ELR (cell line): ENCODE measurements at places on chromosomes 2 and 18.
A peak's percentile ranks its signal among the peaks of the same experiment; 100 is the strongest.

- no peak for DNase-seq
Observed at GRCh38 chr2:27495840-27496356, 741 bp upstream of the GCKR start.

DNA sequence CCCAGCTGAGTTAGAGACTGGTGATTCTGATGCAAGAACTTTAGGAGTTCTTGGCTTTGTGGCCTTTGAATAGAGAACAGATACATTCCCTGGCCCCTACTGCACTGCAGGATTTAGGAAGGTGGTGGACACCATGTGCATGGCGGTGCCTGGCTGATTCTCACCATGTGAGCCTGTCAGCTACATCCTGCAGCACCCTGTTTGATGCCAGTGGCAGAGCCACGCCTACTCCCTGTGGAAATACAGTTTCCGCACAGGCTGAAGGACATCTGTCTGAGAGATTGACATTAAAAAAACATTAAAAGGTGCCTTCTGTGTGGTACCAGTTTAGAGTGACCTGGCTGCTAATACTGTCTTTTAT, 50.0 kb downstream of the KCNE4 start:
- no peak for DNase-seq

GRCh38 chr2:78023356-78023755, 501.2 kb upstream of the LRRTM4 start:
- no peak for DNase-seq

DNA sequence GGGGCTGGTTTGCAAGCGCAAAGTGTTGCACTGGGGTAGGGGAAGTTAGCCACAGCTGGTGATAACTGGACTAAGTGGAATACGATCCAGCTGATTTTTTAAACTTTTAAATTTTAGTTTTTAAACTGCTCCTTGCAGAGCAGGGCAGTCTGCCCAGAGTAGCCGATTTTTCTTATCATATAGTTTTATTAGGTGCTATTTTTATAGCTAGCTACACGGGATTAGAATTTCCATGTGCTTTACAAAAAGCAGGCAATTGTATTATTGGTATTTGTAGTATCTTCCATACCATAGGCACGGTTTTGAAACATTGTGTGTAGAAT, 9.6 kb downstream of the CPLX4 start:
- no peak for DNase-seq

DNA sequence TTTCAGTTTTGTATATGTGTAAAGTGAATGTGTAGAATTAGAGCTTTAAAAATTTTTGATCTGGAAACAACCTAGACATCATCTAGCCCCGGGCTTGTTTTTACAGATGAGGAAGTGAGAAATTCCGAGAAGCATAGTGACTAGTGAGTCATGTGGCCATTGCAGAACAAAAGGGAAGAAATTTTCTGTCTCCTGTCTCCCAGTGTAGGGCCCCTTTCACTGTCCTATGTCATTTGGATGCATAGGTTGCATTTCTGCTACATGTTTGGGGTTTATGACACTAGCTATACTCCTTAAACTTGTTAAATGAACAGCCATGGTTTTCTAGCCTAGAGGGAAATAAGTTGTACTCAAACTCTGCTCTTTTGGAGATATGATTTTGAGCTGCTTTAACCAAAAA, 84.6 kb downstream of the PLCL1 start:
- DNase-seq, result peak; percentile 80

DNA sequence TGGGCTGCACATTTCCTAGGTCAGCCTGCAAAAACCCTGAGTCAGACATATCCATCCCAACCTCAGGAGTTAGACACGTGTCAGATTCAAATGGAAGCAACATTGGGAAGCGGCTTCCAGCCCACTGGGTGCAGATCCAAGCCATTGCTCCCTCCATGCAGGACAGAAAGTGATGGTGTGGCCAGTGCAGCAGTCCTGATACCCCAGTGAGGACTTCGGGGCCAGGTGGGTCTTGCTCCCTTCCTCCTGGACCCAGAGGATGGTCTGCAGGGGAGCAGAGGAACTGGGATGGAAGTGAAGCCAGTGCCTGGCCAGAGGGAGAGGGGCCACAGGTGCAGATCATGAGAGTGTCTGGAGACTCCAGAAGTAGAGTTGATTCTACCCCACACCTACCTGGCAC, 252.0 kb downstream of the FAM210A start:
- DNase-seq, result no peak

DNA sequence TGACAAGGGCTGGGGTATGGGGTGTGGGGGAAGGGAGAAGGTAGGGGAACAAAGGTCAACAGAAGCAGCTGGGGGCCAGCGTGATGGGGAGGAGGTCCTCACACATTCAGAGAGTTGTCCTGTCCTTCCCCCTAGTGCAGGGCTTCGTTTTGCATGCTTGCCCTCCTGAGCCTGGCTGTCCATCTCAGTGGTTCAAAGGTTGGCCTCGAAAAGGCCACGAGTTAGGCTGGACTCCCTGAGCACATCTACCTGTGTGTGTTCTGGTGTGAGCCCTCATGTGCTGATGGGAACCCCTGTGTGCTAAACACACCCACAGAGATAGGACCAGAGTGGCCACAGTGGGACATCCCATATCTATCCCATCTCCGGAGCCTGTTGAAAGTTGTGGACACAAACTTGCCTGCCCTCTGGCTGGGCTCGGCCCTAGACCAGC, 51.9 kb downstream of the EPAS1 start:
- no peak for DNase-seq

GRCh38 chr2:199366406-199366805, 91.3 kb downstream of the SATB2 start:
- peak; percentile 46 for DNase-seq

- DNase-seq, result peak; percentile 2
Observed at GRCh38 chr18:77422974-77423867, 173.6 kb downstream of the GALR1 start.

- no peak for DNase-seq
Observed at GRCh38 chr2:226999661-227000060, 163.8 kb downstream of the RHBDD1 start.

DNA sequence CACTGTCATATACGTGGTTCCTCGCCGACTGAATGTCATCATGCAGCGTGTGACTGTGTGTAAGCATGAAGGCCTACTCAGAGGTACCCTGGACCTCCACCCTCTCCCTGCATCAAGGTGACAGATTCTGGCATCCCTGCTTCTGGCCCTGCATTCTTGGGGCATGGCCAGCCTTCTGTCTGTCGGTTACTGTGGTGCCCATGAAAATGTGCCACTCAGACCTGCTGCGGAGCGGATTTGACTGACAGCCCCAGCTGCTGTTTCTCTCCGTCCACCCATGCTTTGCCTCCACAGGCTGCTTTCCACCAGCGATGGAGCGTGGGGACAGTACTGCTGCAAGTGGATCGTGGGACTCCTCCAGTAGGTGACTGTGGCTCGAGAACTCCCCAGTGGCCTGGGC, 9.6 kb downstream of the TMEM177 start:
- no peak for DNase-seq

- DNase-seq, result no peak
Observed at GRCh38 chr2:204982303-204982702, 437.0 kb downstream of the PARD3B start.

DNA sequence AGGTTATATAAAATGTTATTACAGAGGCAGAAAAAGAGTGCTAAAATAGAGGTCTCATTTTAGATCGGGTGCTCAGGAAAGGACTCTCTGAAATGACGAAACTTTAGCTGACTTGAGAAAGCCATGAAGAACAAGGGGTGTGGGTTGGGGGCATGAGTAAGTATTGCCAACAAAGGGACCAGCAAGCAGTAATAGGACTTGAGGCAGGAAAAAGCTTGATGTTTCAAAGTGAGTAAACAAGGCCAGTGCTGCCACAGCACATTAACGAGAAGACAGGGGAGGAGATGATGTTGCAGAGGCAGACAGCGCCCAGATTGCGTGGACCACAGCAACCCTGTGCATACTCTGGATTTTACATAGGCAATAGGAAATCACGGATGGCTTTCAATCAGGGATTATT, 318.8 kb downstream of the ZEB2 start:
- DNase-seq, result no peak

DNA sequence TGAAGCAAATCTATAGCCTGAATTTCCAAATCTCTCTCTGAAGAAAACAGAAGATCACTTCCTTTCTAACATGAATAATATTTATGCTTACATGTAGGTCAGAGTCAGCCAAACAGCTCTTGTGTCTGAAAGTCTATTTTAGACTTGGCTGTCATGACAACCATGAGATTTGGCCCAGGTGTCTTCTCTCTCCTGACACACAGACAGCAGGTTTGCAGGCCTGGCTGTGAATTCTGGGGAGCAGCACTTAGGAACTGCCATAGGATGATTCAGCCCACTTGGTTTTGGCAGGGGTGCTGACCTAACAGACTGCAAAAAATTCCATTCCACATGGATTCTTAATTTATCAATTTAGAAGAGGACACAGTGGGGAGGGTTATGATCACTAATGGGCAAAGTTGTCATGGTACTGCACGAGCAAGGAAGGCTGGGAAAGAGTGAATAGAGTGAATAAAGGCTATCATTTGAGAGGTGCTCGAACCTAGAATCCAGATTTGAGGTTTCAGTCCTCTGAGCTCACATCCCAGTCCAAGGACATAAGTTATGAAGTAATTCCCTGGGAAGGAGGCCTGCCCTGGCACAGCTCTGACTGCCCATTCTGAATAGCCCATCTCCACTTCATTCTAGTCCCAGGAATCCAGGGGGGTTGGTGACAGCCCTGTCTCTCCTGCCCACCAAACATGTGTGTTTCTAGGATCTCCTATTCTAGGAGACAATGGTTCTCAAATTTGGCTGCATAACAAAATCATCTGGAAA, 453.9 kb upstream of the TRIB2 start:
- DNase-seq, result no peak

- DNase-seq, result no peak
Observed at GRCh38 chr2:138213084-138213483, 248.8 kb downstream of the HNMT start.

DNA sequence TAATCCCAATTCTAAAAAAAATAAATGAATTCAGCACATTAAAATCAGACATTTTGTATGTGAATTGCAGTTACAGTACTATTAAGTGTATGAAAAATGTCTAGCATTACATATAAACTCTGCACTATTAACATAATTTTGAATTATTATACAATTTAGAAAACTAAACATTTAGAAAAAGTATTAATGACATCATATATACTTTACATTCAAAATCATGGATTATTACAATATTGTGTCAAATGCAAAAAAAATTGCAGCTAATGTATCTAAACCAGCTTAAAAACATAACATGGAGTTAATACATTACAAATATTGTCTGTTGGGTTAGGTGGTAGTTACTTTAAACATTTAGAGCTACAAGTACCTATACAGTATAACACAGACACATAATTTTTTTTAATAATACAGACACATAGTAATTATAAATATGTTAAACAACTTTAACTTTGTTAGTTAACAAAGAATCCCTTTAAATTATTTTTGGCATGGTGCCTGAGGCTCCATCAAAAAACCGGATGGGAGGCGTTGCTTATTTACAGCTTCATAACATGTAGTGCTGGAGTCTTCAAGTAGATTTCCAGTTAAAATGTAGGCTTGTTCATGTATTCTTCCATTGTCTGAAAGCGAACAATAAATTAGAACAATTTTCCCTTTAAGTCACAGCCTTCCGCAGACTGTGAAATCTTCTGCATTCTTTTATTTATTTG, 79.1 kb downstream of the AP1S3 start:
- DNase-seq, result no peak

GRCh38 chr2:26246818-26247217, 2.1 kb downstream of the HADHB start:
- DNase-seq, result peak; percentile 15

GRCh38 chr2:18922276-18922675, 332.9 kb upstream of the NT5C1B start:
- DNase-seq, result no peak

DNA sequence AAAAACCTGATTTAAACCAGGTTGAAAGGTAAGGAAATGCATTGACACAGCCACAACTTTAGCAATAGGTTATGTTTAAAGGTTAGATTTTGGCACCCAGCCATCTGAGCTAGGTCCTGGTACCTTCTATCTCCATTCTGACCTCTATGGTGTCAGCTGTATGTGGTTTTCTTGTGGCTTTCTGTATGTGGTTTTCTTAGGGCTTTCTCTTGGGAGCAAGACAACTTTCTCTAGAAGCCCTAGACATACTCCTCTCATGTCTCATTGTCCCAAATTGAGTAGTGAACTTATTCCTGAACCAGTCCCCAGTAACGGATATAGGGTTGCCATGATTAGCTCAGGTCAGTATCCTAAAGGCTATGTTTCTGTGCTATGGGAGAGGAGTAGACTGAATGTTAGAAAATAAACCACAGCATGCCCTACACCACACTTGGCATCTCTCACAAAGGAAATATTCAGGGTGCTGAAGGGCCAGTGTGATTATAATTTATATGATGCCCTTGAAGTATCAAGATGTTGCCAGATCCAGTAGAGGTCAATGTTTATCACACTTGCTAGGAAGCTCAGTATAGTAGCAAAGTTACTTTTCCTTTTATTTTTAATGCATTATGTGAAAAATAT, 176.1 kb downstream of the CAPN13 start:
- DNase-seq, result no peak

DNA sequence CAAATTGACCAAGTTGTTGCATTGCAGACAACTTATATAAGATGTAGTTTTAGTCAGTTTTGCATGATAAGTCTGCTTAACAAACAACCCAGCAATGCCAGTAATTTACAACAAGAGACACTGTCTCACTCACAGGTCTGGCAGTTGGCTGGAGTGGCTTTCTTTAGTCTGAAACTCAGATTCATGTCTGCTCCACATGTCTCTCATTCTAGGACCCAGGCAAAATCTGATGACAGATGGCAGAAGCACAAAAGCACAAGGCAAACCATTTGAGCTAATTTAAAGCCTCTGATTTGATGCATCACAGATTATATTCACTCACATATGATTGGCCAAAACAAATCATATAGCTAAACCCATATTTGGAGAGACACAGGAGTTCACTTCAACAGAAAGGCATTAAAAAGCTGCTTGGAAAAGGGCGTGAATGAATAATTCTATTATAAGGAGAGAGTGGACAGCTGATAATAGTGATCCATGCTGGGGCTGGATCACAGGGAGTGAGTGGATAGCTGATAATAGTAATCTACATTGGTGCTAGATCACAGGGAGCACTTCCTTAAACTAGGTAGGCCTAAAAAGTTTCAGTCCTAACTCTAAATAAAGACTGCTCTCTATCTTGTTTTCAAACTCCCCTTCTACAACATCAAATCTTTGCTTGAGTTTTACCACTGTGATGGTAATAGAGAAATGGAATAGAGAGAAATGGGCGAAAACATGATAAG, 593.2 kb upstream of the ZNF804A start:
- DNase-seq, result no peak

DNA sequence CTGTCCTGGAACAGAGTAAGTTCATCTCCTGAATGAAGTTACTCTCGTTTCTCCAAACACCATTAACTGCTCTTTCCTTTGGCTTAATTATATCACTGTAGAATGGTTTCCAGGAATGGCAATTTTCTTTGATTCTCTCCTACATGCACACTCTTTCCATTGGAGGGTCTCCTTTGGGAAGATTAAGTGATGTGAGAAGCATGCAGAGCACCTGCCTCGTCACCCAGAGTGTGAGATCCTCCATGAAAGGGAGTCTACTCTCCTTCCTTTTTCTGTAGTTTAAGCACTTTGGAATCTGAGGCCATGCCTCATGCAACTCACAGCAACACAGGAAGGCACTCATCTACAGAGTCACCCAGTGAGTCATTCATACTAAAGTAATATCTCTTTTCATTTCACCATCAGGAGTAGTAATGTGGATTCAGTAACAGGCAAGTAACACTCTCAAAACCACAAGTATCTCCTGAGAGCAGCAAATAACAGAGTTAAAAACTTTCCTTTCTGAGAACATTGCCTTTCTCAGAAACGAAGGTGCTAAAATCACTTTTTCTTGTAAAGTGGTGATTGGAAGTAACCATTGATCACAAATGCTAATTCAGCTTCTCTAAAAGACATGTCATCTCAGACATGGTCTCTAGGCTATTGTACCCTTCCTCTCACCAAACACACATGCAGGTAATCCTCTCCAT, 52.8 kb upstream of the IL1RL1 start:
- peak; percentile 93 for DNase-seq
